Endothelial cell (in vitro differentiated cells): ENCODE measurements at places on chromosomes 5 and 9. TPM values are rescaled to one million over a fixed set of nuclear protein-coding genes. Genes with fewer than 3 reads are reported as not detected.

The ADRB2 gene
- 0.36 TPM for total RNA-seq

DNA sequence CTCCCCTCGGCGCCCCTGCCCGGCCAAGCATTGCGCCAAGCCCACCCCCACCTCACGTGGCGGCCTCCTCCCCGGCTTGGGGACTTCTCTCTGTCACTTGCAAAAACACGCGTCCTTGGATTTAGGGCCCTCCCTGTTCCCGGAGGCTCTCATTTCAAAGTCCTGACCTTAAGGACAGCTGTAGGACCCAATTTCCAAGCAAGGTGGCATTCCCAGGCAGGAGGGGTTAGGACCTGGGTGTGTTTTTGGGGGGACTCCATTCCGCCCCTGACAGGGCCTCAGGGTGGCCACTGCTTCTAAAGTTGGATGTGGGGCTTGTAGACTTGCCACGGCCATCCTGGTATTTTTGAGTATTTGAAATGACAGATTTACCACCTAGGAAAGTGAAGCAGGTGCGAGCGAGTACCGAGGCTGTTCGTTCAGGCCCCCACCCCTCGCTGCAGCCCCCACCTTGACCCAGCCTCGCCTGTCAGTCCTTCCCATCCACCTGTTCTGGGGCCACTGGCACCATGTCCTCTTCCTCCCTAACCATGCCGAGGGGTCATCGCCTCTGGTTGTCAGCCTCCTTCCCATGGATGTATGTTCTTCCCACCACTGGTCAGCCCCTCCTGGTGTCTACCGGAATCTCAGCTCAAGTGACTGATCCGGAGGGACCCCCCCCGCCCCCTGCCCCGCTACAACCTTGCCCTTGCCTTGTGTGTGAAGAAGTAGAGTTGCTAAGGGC lies 52.4 kb downstream of the MRPL36 start:
- DNase-seq, result no peak

DNA sequence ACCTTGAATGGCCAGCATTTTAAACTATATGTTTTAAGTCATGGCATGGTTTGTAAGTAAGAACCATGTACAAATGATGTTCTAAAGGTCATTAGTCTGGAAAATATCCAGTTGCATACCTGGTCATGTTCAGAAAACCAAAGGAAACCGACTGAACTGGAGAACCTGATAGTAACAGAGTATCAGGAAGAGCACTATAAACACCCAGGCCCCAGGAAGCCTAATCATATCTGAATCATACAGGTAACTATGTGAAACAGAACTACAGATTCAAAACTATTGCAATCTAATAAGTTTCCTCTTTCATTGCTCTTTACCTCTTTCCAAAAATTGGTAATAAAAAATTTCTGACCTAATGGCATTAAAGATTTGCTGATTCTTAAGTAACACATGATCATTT lies 500.3 kb downstream of the ARHGEF28 start:
- DNase-seq, result no peak

GRCh38 chr9:99030092-99030511 lies 74.8 kb upstream of the TGFBR1 start:
- DNase-seq, result no peak

DNA sequence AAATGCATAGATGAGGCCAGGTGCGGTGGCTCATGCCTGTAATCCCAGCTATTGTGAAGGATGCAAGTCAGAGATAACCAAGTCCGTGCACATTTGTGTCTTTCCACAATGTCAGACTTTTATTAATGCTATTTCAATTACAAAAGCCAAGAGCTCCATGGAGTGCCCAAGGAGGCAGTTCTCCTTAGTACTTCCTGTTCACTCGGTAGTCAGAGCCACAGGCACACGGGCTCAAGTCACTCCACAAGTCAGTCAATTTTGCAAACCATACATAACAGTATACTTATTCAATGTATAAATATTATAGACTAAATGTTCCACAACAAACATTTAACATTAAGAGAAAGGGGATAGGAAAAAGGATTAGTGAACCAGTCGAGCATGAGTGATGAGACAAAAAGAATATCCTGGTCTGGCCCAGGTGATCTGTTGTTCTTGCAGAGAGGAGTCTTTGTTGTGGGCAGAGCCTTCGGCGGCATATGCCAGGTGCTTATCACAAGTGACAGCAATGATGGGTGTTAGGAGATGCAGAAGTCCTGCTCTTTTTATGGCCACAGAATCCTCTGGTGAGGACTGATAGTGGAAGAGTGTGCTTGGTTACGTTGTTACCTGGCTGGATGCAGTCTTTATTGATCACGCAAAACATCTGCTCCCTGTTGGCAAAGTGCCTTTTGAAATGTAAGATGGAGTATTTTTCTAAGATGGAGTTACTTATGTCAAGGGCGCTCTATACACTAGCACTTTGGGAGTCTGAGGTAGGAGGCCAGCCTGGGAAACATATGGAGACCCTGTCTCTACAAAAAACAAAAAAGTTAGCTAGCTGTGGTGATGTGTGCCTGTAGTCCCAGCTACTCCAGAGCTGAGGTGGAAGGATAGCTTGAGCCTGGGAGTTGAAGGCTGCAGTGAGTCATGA lies 167.0 kb upstream of the FBXL17 start:
- no peak for DNase-seq

The C8G gene
- 1.1 TPM for total RNA-seq

DNA sequence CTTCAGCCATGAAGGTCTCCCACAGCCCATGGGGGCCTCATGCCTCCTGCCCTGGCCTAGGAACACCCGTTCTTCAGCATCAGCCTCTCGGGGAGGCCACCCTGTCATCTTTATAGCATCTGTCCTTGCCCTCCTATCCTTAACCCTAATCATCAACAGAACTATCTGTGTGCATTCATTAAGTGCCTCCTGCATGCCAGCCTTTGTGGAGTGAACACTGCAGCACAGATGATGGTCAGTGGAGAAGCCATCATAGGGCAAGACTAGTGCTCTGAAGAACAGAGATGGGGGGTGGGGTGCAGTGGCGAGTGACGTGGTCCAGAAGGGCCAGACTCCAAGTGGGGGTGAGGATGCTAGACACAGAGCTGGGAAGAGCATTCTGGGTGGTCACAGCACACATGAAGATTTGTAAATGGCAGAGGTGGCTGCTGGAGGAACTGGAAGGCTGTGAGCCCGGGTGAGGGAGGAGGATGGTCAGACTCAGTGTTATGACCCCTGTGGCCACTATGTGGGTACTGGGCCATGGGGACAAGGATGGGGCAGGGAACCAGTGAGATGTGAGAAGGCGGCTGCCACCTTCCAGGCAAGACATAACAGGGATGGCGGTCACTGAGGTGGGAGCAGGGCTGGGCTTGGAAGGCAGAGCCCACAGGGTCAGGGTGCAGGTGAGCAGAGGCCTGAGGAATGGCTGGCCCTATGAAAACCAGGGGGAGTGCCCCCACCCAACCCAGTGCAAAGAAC lies 3.6 kb upstream of the CARD19 start:
- DNase-seq, result no peak

- no peak for DNase-seq
Measured at GRCh38 chr5:117877731-117878130, 1110.6 kb downstream of the DTWD2 start.

DNA sequence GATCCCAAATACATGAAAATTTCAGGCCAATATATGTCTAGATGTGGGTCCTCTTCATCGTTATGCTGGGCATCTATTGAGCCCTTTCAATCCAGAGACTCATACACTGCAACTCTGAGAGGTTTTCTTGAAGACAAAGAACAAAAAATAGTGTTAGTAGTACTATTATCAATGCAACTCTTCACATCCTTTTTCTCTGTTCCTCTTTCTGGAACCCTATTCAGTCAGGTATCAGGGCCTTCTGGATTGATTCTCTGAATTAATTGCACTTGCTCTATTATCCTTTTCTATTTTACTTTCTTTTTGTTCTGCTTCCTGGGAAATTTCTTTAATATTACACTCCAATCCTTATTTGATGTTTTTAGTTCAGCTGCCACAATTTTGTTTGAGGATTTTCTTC lies 18.5 kb upstream of the FAM120A start:
- no peak for DNase-seq

DNA sequence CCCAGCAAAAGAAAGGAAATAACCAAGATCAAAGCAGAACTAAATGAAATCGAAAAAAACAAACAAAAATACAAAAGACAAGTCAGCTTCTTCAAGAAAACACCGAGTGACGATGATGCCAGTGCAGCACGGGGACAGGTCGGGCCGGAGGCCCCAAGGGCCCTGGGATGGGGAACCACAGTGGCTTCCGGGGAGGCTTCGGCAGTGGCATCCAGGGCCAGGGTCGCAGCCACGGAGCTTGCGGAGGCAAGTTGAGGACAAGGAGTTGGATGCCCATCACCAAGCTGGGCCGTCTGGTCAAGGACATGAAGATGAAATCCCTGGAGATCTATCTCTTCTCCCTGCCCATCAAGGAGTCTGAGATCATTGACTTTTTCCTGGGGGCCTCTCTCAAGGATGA lies 53.2 kb upstream of the WDR41 start:
- no peak for DNase-seq

DNA sequence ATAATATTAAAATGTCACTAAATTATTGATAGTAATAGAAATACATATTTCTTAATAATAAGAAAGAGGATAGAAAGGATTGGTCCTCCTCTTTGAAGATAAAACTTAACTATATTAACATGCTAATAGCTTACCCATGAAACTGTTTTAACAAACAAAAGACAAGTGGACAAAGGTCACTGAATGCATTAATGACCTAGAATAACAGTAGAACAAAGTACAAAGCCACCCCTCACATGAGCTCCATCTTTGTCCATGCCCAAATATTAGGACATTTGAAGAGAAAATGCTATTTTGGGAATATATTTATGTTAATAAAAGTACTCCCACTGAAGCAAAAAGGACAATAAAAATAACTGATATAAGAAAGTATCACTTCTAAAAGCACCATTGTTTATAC lies 34.1 kb upstream of the SLC22A5 start:
- no peak for DNase-seq

DNA sequence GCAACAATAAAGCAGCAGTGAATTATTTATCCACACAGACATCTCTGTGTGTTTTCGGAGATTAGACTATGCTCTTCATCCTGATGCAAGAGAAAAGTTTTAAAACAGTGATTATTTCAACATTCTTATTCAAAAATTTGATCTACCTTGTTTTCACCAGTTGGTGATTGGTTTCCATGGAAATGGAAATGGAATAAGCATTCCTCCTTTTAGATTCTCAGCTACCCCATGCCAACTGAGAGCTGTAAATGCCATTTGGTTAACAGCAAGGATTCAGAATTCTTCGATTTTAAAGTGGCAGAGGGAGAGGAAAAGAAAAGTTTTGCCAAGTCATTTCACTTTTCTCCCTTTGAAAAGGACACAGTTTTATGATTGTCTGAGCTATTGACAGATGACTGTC lies 154.7 kb downstream of the PCSK5 start:
- DNase-seq, result no peak

DNA sequence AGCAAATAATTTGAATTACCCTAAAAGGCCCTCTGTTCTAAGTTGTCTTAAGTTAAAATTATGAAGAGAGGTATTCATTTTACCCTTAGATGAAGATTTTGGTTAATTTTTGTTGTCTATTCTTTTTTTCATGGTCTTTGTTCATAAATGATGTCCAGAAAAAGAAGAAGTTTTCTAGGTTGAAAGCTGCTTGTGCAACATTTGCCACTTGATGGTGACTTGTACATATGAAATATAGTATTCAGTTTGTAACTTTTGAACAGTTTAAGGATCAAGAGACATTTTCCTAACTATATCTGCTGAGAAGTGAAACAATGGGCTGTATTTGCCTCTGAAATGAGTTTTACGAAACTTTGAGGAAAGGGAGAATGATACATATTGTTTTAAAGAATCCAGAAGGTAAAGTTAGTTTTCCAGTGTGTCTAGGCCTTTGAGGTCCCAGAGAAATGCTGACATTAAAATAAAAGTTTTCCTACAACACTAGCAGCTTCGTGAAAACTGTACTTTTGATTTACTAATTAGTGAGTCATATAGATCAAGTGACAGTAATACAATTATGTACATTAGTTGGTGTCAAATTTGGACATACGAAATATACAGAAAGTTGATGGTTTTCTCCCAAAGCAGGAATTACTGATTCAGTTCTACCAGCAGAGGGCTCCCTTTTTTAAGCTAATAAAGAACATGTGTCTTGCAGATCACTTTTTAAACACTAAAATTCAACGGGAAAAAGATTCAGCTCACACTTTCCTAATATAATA lies 70.5 kb downstream of the PIK3R1 start:
- no peak for DNase-seq

DNA sequence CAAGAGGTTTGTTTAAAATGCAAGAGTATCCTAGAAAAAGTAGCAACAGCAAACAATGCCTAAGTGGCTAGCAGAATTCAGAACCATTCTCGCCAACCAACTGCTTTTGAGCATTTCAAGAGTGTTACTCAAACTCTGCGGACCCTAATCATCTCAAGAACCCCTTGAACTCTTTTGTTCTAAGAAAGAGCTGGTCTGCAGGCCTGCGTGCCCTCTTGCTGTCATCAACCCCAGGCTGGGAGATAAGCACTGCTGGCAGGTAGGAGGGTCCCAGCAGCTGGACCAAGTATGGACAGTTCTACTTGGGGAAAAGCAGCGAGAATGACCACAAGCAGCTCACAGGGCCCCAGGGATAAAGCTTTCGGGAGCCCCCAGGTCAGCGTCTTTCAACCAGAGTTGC lies 38.3 kb downstream of the MYO10 start:
- DNase-seq, result no peak

GRCh38 chr9:122337556-122337929 lies 33.3 kb upstream of the PTGS1 start:
- no peak for DNase-seq

- no peak for DNase-seq
Measured at GRCh38 chr5:33482335-33482734, 41.6 kb downstream of the TARS1 start.

DNA sequence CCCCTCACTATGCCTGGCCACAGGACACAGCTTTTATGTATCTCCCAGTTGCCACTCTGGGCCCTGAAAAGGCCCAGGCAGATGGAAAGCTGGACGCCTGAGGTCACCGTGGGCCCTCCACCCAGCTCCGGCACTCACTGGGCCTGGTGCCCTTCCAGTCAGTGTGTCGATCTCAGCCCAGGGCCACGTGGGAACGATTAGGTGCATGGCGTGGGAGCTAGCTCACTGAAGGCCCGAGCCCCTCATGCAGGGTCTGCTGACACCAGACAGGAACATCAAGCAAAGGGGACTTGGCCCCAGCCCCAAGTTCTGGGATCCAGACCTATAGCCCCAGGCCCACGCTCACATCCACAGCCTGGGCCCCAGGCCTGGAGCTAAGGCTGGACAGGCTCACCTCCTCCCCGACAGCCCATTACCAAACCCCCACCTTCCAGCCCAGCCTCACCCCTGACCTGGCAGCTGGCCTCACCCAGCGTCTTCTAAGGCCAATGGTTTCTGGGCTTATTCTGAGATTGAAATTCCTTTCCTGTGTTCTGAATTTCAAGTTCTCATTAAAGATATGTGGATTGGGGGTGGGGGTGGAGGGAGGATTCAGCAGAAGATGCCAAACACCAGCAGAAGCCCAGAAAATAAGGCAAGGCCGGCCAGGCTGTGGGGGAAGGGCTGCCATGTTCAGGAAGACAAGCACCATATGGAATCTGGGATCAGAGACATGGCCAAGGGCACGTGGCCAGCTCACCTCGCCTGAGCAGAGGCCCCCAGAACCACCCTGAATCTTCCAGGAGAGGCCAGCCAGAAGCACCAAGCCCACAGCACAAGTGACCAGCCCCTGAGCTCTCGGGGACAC lies 74.5 kb downstream of the ADAMTS2 start:
- DNase-seq, result no peak

- DNase-seq, result no peak
Measured at GRCh38 chr9:115234094-115234493, 116.1 kb upstream of the TNC start.

- no peak for DNase-seq
Measured at GRCh38 chr5:142845402-142845921, 75.3 kb downstream of the ARHGAP26 start.

The C6 gene
- not detected for total RNA-seq

- no peak for DNase-seq
Measured at GRCh38 chr5:102278231-102278630, 17.9 kb downstream of the SLCO4C1 start.
